ENCODE measurements at places on chromosomes 1 and 21.

DNA sequence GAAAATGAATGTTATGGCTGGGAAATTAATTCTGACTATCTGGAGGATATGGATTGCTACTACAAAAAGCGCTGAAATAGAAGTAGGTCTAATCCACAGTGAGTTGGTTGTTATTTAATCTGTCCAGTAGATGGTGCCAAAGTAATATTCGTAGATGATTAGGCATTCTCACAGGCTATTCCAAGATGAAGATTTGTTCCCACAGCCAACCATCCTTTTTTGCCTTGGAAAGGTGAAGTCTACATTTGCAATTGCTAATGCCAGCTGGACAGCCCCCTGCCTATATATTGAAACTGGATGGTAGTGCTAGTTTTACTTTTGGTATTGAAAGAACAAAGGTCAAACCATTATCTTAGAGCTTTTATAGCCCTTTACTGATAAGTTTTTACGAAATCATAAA lies 43.8 kb downstream of the RBM11 start:
- no peak for DNase-seq

- no peak for DNase-seq
These were observed 24.2 kb upstream of the ATP6V1G3 start for GRCh38 chr1:198564716-198565115.

DNA sequence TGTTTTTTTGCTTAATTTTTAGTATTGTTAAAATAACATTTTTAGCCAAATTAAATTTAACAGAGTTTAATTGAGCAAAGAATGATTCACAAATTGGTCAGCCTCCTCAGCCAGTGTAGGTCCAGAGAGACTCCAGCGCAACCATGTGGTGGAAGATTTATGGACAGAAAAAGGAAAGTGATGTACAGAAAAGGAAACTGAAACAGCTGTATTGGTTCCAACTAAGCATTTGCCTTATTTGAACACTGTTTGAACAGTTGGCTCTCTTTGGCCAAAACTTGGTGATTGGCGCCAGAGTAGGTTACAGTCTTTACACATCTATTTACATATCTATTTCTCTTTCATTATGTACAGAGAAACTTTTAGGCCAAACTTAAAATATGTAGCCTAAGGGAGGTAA lies 19.4 kb downstream of the RPS6KC1 start:
- DNase-seq = no peak

DNA sequence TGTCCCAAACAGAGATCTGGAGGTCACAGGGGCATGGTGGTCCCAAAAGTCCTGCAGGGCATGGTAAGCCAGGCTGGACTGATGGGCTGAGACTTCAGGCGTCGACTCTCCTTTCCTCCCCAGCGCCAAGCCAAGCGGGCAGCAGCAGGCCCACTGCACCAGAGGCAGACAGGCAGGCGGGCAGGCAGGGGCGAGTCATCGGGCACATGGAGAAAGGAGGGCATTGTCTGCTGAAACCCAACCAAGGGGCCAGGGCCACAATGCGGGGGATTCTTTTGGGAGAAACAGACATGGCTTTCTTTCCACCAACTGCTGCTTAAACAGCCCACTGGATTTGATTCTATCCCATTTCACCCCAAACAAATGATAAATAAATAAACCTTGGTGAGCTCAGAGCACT lies 46.2 kb downstream of the TRABD2B start:
- DNase-seq = no peak

DNA sequence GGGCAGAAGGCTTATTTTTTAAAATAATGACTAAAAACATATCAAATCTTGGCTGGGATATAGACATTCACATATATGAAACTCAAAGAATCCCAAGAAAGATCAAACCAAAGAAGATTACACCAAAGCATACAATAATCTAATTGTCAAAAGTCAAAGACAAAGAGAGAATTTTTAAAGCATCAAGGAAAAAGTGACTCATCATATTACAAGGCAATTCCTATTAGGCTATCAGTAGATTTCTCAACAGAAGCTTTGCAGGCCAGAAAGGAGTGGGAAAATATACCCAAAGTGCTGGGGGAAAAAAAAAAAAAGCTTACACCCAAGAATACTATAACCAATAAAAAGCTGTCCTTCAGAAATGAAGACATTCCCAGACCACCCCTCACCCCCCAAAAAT lies 375.6 kb downstream of the BRINP2 start:
- no peak for DNase-seq

DNA sequence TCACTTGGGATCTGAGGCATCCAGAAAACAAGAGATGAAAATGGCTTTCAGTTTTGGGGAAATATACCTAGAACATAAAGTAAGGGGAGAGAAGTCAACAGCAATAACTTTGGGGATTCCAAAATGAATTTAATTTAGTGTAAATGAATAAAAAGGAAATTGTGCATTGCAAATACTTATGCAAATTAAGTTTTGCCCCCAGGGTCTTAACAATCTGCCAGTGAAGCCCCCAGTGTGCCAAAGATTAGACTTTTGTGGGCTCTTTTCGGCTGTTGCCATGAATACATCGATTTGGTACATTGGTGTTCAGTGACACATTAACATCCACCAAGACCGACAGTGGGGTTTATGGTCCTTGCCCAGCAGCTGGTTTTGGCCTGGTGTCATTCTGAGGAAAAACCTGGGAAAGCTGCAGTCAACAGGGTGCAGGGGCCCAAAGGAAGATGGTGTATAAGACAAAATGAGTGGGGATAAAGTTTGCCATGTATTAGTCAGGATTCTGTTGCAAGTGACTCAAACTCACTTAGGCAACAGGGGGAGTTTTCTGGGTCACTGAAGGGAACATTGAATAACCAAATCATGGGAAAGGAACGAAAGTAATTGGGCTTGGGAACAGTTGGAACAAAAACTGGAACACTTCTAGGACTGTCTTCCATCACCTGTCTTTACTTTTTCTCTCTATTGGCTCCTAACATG lies 30.2 kb upstream of the IGSF3 start:
- no peak for DNase-seq

GRCh38 chr1:13535227-13535626 lies 21.4 kb upstream of the LRRC38 start:
- DNase-seq = no peak

DNA sequence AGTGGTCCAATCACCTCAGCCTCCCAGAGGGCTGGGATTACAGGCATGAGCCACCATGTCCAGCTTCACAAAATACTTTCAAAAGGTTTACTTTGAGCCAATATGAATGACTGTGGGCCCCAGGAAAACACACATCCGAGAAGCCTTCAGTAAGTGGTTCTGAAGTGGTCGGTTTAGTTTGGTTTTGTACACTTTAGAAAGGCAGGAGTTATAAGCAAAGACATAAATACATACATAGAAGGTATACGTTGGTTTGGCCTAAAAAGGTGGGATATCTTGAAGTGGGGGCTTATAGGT lies 3.2 kb upstream of the MIB2 start:
- DNase-seq = no peak

- DNase-seq = no peak
These were observed 81.0 kb upstream of the NR5A2 start for GRCh38 chr1:199946305-199947155.

- no peak for DNase-seq
These were observed at the start of gene SYT14 for GRCh38 chr1:209937996-209938959. SYT14 (plus strand) TSS chr1:209938217; CDS start chr1:209938265, 48 bp downstream.

GRCh38 chr1:52533713-52534112 lies 19.2 kb downstream of the TUT4 start:
- DNase-seq = no peak

GRCh38 chr1:32055416-32055815 lies 17.3 kb upstream of the TMEM39B start:
- no peak for DNase-seq

- no peak for DNase-seq
These were observed 82.2 kb downstream of the LMO4 start for GRCh38 chr1:87410776-87411480.

DNA sequence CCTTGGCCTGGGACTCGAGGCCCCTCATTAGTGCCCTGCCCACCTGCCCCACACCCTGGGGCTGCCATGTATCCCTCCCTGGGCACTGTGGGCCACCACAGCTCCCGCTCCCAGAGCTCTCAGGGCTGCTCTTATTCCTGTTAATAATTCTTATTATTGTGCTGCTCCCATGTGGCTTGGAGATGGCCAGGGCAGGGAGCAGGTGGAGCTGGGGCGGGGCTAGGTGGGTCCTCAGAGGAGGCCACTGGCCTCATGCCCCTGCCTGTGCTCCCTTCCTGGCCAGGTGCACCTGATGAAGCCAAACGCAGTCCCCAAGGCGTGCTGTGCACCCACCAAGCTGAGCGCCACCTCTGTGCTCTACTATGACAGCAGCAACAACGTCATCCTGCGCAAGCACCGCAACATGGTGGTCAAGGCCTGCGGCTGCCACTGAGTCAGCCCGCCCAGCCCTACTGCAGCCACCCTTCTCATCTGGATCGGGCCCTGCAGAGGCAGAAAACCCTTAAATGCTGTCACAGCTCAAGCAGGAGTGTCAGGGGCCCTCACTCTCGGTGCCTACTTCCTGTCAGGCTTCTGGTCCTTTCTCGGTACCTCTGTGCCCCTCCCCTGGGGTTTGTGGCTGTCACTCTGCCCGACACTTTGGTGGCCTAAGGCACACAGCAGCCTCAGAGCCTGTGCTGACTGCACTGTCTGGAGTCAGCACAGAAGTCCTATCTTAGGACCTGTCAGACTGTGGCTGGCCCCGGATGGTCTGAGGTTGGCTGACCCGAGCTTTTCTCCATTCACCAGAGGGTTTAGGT lies 34.1 kb downstream of the BMP8A start:
- no peak for DNase-seq

- no peak for DNase-seq
These were observed 46.2 kb upstream of the EPHA8 start for GRCh38 chr1:22516906-22517571.

- DNase-seq = no peak
These were observed 64.7 kb upstream of the ACTRT2 start for GRCh38 chr1:2956576-2956975.

GRCh38 chr1:47805921-47806361 lies 191.2 kb downstream of the TRABD2B start:
- no peak for DNase-seq

GRCh38 chr1:220929304-220929703 lies 50.1 kb downstream of the HLX start:
- no peak for DNase-seq

DNA sequence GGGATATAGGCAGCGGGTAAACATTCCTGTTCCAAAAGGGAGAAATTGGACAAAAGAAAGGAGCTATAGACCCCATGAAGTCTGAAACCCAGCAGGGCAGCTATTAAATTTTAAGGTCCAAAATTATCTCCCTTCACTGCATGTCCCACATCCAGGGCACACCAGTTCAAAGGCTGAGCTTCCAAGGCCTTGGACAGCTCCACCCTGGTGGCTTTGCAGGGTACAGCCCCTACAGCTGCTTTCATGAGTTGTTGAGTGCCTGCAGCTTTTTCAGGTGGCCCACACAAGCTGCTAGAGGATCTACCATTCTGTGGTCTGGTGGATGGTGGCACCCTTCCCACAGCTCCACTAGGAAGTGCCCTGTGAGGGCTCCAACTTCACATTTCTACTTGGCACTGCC lies 662.5 kb upstream of the PKN2 start:
- DNase-seq = no peak

- DNase-seq = no peak
These were observed 6.0 kb upstream of the TNFRSF25 start for GRCh38 chr1:6471970-6472368.

- no peak for DNase-seq
These were observed 2.7 kb downstream of the CSRP1 start for GRCh38 chr1:201504179-201504631.

GRCh38 chr1:30337324-30337620 lies 386.1 kb downstream of the MATN1 start:
- no peak for DNase-seq

DNA sequence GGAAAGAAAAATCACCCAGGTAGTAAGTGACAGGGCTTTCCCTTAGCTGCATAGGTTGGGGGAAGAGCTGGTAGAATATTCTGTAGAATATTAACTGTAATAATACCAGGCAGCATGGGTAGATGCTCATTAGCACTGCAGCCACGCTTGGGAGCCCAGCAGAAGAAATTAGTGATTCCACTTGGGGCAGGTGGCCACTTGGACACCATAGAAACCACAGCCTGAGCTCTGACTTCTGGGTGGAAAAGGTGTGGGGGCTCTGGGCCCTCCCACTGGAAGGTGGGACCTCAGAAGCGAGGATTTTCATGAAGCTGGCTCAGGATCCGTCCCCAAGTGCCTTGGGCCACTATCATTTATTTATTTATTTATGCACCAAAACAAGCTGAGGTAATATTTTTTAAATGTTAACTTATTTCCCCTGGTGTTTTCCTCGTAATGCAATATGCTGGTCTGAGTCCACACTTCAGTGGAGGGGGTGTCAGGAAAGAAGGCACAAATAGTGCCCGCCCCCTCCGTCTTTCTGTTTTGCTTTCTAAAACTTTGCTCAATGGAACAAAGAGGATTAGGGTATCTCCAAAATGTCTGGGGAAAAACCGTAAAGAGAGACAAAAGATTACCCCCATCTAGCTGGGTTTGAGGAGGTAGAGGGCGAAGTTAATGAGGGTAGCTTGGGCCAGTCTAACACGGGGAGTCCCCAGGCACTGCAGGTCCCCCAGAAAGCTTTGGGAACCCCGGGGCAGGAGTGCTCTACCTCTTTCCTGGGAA lies 75.2 kb upstream of the GADD45A start:
- DNase-seq = no peak

GRCh38 chr1:34331020-34331926 lies 154.6 kb downstream of the C1orf94 start:
- no peak for DNase-seq

GRCh38 chr1:48803474-48803873 lies 26.8 kb upstream of the BEND5 start:
- no peak for DNase-seq

GRCh38 chr1:225980005-225980836 lies 18.9 kb downstream of the SDE2 start:
- no peak for DNase-seq

GRCh38 chr1:46606255-46606965 lies 2.3 kb upstream of the MKNK1 start:
- no peak for DNase-seq

- no peak for DNase-seq
These were observed 2.8 kb upstream of the USP1 start for GRCh38 chr1:62433861-62434617.

GRCh38 chr1:41695118-41695745 lies 210.7 kb upstream of the EDN2 start:
- DNase-seq = no peak

DNA sequence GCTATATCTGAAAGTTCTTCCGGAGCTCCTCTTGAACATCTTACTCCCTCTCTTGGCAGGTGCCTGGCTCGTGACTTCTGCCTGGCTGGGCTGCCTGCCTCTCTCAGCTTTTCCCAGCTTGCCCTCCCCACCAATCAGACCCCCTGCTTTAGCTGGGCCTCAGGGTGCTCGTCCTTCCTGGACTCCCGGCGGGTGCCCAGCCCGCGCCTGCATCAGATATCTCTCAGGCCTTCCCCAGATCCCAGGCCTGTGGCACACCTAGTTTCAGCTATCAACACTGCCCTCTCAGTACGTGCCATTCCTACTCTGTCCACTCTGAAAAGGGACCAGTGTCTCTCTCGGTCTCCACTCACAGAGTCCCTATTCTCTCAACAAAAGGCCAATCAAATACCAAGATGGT lies 96.5 kb upstream of the CLDN14 start:
- DNase-seq = no peak
